ENCODE measurements at places on chromosomes 16 and 17.

DNA sequence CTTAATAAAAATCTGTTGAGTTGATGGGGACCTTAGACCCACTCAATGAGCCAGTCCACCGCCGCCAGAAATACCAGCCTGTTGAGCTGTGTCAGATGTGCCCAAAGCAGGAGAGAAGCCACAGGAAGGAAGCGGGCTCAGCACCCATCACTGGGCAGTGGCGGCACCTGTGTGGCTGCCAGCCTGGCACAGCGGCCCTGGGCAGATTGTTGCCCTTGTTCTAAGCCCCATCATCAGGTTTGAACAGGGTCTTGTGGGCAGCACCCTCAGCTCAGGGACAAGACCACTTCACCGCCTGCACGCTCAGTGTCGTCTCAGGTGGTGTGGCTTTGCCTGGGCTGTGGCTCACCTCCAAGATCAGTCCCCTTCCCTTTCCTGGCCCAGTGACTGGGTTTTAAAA, 9.3 kb downstream of the ENDOV start:
- no peak for DNase-seq

GRCh38 chr17:73914536-73915274, 270.5 kb upstream of the SDK2 start:
- no peak for DNase-seq

DNA sequence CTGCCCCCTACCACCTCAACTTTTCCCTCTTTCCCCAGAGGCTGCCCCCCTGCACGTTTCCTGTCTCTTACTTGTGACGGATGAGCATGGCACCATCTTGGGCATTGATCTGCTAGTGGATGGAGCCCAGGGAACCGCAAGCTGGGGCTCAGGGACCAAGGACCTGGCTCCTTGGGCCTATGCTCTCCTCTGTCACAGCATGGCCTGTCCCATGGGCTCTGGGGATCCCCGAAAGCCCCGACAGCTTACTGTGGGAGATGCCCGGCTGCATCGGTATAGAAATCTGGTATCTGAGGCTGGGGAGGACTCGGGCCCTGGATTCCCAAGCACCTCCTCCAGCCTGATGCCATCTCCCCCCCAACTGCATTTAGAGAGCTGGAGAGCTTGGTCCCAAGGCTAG, 1.8 kb upstream of the CXCL16 start:
- DNase-seq = no peak

- no peak for DNase-seq
These were observed 5.7 kb downstream of the CALB2 start for GRCh38 chr16:71364133-71364681.

DNA sequence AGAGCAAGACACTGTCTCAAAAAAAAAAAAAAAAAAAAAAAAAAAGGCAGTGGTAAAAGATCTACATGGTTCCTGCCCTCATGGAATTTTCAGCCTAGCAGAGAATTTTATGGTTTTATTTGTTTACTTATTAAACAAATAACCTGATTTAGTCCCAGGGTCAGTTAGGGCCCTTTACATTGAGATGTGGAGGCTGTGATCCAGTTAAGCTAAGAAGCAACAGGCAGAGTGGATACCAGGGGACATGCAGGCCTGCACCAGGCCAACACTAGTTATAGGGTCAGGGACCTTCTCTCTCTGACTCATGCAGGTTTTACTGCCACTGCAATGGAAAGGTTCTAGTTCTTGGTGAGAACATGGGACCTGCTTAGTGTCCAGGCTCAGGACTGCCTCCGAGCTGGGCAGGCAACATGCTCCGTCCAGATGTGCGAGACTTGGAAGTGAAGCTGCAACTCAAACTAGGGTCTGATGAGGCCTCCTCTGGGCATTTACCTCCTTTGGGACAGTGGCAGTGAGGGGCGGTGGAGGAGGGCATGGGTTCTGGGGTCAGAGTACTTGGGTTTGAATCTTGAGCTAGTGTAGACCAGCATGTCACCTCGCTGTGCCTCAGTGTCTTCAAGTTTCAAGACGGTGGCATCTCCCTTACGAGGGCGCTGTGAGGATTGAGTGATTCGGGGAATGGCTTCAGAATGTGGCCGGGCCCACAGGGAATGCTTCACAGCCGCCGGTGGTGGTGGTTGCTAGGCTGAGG, 301.8 kb downstream of the CPPED1 start:
- no peak for DNase-seq

DNA sequence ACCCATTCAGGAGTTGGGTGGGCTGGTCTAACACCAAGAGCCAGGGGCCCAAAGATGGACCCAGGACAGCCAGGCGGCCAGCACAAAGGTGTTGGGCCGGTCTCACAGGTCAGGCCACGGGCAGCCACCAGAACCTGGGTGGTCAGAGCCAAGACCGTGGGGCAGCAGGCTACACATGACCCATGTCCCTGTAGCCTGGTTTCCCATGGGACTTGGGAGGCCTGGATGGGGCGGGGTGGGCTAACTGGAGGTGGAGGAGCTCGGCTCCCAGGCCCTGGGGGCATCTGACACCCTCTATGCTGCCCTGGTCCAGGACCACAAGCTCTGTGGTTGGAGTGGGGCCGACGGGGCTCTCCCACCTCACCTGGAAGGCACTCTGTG, 17.2 kb downstream of the CTU2 start:
- no peak for DNase-seq

GRCh38 chr16:15897834-15898254, 9.4 kb upstream of the CEP20 start:
- peak; percentile 70 for DNase-seq

DNA sequence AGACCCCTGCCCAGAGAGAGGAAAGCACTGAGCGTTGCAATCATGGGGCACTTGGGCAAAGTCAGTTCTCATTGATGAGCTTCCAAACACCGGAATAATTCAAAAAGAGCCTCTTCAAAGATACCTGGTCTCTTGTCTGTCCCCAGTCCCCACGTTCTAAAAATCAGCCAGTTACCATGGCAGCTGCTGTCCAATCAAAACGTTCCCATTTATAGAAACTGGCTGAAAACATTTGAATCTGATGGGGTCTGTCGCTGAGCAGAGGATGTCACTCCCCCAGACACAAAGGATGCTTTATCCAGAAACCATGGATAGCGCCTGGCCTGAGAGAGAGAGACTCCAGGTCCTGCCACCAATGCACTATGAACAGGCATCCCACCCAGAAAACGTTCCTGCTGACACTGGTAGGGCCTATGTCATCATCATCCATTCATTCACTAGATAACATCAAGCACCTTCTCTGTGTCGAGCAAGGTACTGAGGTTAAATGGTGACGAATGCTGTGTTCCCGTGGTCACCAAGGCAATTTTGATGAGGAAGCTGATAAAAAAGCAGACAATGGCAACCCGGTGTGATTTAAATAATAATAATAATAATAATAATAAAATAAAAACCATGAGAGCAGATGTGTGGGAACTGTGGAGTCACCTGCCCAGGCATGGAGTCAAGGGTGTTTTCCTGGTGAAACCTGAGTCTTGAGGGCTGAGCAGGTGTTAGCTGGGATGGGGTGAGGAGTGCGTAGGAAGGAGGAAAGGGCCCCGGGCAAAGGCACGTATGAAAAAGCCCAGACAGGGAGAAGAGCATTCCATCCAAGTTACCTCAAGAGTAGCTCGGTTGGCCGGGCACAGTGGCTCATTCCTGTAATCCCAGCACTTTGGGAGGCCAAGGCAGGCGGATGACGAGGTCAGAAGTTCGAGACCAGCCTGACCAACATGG, 19.0 kb upstream of the CALB2 start:
- no peak for DNase-seq

DNA sequence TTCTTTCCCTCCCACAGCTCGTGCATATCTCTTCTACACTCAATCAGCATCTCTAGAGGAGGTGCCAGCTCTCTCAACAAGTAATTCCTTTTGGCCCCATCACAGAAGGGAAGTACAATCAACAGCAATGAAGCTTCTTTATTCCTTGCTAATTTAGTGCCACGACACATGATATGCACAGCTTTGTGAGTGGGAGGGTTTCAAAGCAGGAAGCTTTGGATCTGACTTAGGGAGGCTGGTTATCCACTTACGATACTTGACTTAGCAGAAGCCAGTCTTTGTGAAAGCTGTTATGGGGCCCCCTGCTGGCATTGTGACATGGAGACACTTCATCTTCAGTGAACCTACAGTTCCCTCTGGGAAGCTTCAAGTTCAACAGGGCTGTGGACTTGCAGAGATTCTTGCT, 81.0 kb downstream of the TMEM100 start:
- peak; percentile 72 for DNase-seq

DNA sequence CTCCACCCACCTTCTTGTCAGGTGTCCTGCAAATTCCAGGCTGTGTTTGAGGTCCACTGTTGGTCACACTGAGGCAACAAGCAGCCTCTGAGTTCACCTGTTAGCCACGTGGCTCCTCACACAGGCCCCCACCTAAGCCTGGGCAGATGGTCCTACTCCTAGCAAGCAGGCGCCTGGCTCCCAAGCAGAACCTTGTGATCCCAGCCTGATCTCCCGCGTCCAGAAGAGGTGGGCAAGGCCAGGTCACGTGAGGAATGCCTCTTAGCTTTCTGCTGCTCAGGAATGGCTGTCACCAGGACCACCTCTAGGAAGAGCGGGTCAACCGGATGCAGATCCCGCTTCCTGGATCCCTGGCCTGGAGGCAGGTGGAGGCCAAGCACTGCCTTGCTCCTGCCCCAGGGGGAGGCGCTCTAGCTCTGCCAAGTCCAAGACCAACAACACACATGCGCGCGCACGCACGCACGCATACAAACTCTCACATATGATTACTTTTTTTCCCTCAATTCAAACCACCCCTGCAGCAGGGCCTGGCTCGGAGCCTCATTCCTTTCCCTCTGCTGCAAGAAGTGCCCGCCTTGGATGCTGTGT, 9.5 kb downstream of the CYB561 start:
- DNase-seq = no peak

DNA sequence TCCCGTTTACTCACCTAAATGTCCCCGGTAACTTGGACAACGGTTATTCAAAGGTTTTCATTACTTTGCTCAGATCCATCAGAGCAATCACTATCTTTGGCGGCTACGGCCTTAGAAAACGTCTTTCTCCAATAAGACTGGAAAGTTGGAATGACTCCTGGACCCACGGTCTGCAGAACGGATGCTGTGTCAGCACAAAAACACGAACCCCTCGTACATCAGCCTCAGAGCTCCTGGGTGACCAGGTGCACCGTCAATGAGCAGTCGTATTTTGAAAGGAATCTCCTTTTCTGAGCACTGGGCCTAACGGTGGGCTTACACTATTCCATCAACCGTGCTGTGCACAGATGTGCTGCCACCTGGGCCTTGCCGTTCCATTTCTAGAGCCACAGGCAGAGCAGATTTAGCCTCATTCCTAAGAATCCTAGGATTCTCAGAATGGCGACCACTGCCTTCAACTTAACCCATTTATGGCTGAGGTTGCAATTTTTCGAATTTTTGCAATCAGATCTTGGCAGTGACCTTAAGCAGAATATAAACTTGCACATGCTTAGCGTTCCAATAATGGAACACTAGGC, 110.8 kb upstream of the ZNF750 start:
- no peak for DNase-seq

- DNase-seq = no peak
These were observed 39.2 kb upstream of the ARL4D start for GRCh38 chr17:43359469-43360110.

DNA sequence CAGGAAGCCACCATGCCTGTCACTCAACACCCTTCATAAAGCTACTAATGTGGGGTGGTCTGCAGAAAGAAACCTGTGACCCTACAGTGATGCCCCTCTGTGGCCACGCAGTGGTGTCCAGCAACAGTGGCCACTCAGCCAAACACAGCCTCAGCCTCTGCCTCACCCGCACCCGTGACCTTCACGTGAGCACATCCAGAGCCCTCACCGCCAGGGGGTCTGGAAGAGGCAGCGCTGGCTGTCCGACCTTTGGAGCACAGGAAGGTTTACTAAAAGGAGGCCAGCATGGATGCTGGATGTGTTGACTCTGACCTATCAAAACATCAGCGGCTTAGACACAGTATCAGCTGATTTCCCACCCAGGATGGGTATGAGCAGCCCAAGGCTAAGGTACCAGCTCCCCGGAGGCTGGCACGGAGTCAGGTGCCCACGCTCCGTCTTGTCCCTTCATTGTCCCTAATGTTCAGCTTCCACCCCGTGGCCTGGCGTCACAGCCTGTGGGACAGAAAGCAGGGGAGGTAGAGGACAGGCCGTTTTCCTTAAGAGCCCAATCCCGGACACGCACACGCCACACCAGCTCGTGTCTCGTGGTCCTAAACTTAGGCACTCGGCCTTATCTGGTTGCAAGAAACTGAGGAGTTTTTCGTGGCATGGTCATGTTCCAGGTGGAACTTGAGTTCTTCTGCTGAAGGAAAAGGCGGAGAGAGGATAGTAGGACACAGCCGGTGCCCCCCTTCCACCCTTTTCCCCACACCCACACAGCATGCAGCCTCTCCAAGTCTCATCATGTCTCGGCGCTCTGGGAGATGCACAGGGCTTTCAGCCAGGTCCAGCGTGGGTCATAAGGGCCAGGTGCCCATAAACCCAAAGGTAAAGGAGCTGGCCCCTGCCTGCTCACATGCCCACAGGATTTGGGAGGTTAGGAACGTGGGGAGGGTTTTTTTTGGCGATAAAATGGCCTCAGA, 49.7 kb upstream of the ENDOV start:
- no peak for DNase-seq

GRCh38 chr17:58268774-58269556, 11.8 kb downstream of the MPO start:
- no peak for DNase-seq

DNA sequence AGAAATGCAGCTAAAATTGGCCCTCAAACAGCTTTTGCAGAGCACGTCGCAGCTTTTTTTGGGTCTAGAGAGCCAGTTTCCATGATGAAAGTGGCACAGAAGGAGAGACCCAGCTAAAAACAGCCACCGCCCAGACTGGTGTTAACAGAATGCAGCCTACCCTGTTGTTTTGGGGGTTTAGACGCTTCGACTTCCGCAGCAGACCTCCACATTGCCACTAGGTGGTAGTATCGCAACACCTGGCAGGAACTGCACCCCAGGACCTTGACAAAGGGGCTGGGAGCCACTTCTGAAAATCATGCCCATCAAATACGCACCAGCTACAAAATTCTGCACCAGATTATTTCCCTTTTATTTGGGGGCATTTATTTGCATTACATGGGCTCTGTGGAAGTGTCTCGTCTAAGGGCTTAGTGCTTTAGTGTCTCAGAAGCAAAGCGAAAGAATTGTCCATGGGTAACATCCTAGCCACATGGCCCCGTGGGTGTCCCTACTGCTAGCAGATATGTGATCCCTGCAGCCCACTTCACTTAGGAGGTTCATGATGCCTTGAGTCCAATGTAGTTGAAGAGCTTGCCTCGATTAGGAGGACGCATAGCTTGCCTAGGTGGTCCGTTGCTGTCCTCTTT, 167.1 kb downstream of the HAPSTR1 start:
- peak; percentile 62 for DNase-seq
